ENCODE measurements at places on chromosomes 2 and 18. TPM values are rescaled to one million over a fixed set of nuclear protein-coding genes. Genes with fewer than 3 reads are reported as not detected.

Gene C1GALT1C1L
- total RNA-seq = not detected

- DNase-seq = no peak
Observed at GRCh38 chr2:52572469-52572894, 1195.1 kb upstream of the CHAC2 start.

GRCh38 chr18:12692206-12692605 is 10.3 kb downstream of the CEP76 start:
- DNase-seq = no peak

DNA sequence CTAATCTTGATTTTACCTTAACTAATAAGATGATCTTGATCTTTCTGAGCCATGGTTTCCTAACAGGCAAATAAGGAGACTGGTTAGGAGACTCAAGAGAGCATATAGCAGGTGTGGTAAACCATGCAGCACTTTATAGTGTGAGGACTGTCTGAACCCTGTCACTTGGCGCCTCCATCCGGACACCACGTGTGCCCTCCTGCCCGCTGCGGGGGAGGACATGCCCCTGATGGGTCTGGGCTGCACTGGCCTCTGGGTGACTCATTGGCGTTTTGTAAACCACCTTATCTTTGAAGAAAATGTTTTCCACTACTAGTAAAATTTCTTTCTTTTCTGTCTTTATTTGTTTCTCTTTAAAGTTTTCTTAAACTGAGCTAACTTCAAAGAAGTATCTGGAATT is 131.1 kb downstream of the FMNL2 start:
- no peak for DNase-seq

DNA sequence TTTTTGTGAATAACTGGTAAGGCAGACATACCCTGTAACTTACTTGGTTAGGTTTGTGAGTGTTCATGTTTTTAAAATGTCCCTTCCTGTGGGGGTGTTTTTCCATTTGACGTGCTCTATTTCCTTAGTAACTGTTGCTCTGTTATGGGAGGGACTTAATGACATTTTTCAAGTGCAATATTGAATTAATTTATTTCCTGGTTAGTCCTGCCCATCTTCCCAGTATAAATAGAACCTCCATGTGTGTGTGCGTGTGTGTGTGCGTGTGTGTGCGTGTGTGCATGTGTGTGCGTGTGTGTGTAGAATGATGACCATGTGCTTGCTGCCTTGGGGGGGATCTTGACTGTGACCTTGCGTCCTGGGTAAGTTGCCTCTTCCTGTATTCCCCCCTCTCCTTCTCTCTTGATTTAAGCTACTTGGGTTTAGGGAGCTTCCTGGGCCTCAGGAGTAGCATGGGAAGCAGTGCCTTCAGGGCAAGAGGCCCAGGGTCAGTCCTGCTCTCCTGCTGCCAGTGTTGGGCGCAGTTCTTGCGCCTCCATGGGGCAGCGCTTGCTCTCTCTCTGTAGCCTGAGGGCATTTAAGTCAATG is 163.9 kb downstream of the LDLRAD4 start:
- peak; percentile 28 for DNase-seq

DNA sequence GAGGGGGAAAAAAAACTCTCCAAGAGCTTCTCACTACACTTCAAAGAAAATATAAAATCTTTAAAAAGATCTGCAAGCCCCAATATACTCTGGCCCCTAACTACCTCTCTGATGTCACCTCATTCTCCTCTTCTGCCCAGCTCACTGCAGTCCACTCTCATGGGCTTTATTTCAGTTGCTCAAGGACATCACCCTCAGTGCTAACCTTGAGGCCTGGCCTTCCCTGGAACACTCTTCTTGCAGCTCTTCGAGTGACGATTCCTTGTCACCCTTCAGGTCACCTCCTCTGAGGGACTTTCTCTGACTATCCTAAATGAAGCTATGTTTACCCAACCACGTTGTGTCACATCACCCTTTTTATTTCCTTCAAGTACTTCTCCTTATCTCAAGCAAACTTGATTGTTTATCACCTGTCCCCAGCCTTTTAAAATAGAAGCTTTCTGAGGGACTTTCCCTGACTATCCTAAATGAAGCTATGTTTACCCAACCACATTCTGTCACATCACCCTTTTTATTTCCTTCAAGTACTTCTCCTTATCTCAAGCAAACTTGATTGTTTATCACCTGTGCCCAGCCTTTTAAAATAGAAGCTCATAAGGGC is 10.4 kb downstream of the RTTN start:
- DNase-seq = no peak

- no peak for DNase-seq
Observed at GRCh38 chr2:85922199-85922598, 33.4 kb upstream of the ST3GAL5 start.

Gene PLA2R1
- 2.2 TPM for total RNA-seq

- DNase-seq = no peak
Observed at GRCh38 chr2:86697551-86698104, 22.5 kb upstream of the RMND5A start.

GRCh38 chr2:127101048-127101611 is 5.8 kb downstream of the BIN1 start:
- no peak for DNase-seq

GRCh38 chr2:176457481-176457880 is 188.2 kb downstream of the MTX2 start:
- no peak for DNase-seq

GRCh38 chr2:240520130-240520973 is 37.4 kb downstream of the ANKMY1 start:
- DNase-seq = peak; percentile 15

DNA sequence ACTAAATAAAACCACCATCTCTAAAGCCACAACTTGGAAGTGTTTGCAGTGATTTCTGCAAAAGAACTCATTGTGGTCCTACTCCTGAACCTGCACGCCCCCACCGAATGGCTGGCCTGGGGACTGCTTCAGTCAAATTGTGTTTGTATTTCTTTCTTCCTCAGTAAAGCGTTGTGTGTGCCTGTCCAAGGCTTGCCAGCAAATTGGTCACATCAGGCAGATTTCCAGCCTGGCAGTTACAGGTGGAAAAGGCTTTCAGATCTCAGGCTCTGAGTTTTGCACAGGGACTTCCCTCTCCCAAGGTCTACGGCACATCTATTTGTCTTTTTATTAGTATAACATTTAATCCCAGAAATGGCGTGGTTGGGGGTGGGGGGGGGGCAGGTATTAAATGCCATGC is 54.0 kb upstream of the NOSTRIN start:
- no peak for DNase-seq

DNA sequence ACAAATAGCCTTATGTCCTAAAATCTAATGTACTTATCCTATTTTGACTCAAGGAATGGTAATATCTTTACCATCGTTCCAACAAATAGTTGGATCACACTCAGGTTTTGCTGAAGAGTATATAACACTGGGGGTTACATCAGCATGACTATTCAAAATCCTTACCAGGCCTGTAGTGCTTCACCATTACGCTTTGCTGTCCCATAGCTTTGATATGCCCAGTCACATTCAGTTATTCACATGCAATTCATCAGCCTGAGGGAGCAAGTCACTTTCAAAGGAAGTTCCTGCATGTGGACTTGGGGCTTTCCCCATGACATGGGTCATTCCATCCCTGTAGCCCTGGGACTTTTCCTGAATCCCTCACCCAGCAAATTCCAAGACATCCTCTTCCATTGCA is 39.6 kb downstream of the FTCDNL1 start:
- no peak for DNase-seq

Gene GKN1
- not detected for total RNA-seq

DNA sequence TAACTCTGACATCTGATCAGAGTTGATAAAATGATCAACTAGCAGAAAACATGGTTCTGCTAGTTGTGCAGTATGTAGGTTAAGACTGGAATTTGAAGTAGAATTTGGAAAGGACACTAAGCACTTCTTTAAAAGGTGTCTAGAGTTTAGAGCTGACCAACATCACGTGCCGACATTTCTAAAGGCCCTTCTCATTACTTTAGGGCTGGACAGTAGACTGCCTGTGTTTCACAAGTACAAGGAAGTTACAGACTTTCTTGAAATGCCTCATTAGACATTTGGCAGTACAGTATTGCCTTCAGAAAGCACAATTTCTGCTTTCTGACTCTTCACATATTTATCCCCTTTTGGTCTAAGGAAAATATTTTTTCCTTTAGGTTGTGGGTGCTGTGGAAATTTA is 255.3 kb downstream of the ZNF385B start:
- no peak for DNase-seq

Gene C2orf92
- 5.2 TPM for total RNA-seq

Gene TLX2
- total RNA-seq = 0.17 TPM

Gene CERS6
- total RNA-seq = 28.3 TPM

- DNase-seq = no peak
Observed at GRCh38 chr2:41068740-41069139, 616.9 kb upstream of the SLC8A1 start.

DNA sequence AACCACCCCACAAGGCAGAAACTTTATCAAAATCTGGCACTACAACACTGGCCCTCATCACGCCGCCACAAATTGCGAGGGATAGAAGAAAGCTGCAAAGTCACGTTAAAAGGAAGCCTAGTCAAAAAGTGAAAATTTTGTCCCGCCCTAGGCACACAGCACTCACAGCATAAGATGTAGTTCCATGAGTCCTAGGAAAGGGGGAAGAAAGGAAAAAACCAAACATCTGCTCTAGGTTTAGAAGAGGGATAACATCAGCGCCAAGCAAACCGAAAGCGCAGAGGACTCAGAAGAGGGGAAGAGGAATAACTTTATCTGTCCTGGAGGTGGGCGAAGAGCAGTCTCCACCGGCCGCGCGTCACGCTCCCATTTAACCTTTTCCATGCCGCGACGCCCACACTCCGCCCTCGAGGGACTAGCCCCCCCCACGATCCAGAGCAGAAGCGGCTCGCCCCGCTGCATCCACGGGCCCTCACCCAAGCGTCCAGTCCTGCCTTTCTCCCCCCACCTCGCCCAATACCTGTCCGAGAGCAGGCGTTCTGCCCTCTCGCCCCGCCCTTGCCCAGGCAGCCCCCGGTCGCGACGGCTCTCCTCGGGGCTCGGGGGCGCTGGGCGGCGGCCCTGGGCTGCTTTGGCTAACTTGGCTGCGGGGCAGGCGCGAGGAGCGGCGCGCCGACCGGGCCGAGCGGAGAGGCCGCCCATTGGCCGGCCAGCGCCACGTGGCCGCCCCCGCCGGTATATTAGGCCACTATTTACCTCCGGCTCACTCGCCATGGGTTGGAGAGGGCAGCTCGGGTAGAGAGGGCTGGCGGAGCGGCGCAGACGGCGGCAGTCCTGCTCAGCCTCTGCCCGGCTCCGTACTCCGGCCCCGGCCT is at the start of gene HOXD1:
HOXD1 (plus strand) TSS at position 770 of the 875 bp plus-strand sequence. CDS start 134 bp downstream, outside the sequence.
- DNase-seq = peak; percentile 82

- DNase-seq = no peak
Observed at GRCh38 chr2:173175222-173175621, 99.6 kb downstream of the MAP3K20 start.

GRCh38 chr2:106565599-106565998 is 78.4 kb downstream of the CD8B2 start:
- no peak for DNase-seq

Gene SPC25
- total RNA-seq = 35.8 TPM

DNA sequence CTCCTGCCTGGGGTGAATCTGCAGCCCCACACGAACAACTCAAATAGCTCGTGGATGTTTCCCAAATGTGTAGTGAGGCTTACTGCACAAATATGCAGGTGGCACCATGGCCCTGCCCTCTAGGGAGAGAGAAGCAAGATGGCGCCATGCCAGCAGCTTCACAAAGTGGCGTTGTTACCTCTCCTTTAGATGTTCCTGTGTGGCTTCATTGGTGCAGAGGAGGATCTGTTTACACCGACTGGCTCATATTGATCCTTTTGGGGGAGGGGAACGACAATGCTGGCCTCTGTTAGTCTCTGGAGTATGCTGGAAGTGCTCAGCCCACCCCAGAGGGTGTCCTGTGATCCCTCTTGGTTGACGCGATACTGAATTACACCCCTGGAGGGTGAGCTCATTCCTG is 99.5 kb upstream of the GATA6 start:
- no peak for DNase-seq

Gene CNOT9
- total RNA-seq = 81.2 TPM

Gene FBXO48
- total RNA-seq = 1.1 TPM

DNA sequence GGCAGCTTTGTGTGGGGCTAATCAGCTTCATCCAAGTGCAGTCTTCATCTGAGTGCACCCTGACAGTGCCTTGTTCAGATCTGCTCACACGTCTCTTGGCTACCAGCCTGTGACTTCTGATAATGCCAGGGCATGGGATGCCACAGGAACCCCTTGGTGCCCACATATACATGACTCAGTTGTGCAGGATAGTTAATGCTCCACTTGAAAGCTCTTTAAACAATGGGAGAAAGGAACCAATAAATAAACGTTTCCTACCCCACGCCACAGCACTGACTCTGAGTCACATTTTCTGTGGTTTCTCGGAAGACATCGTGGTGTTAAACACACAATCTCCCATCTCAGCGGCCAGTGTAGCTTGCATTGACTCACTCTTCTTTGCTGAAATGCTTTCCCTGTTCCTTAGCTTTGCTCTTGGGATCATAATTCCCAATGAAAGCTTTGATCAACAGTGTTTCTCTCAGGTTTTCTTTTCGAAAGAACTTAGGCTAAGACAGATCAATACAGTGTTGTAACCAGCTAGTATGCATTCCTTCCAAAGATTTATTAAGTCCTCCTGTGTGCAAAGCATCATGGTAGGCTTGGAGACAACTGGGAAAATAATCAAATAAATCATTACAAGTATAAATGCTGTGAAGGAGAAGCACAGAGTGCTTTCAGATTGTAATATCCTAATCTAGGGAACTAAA is 142.0 kb downstream of the COPS8 start:
- DNase-seq = no peak

- no peak for DNase-seq
Observed at GRCh38 chr18:24964216-24964615, 387.8 kb downstream of the ZNF521 start.

- DNase-seq = no peak
Observed at GRCh38 chr2:240846873-240847595, 21.6 kb upstream of the AGXT start.

- DNase-seq = no peak
Observed at GRCh38 chr18:39371996-39372395, 1806.4 kb upstream of the CELF4 start.

Gene FEV
- not detected for total RNA-seq

DNA sequence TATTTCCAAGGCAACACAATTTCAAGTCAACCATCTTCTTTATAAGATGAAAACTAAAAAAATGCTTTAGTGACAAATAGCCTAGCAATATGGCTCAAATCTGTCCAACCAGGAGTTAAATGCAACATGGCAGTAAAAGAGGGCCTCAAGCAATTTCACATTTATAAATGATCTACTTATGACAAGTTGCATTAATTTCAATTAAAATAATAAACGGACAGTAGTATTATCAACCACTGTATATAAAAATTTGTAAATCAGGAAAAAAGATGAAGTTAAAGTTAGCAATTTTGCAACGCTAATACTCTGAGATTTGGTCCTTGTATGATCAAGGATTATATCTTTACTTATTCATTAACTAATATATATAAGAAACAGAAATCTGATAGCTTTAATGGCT is 19.3 kb downstream of the CCDC88A start:
- DNase-seq = no peak

GRCh38 chr2:106336737-106337136 is 131.5 kb downstream of the RGPD3 start:
- DNase-seq = no peak

- DNase-seq = peak; percentile 85
Observed at GRCh38 chr2:135004005-135004746, 43.1 kb downstream of the MAP3K19 start.

- DNase-seq = no peak
Observed at GRCh38 chr18:24265502-24266064, 126.7 kb downstream of the CABYR start.

GRCh38 chr2:9771101-9771449 is 72.2 kb upstream of the TAF1B start:
- no peak for DNase-seq

Gene FKBP7
- 7.0 TPM for total RNA-seq

Gene RTP5
- not detected for total RNA-seq

Gene CROCC2
- total RNA-seq = not detected

- no peak for DNase-seq
Observed at GRCh38 chr2:7513834-7514233, 596.6 kb downstream of the RNF144A start.
